Osteocyte (in vitro differentiated cells): ENCODE measurements at places on chromosomes 16 and 17. TPM values are rescaled to one million over a fixed set of nuclear protein-coding genes. Genes with fewer than 3 reads are reported as not detected.

SYT17 gene
- not detected in 2 replicates for total RNA-seq

DNA sequence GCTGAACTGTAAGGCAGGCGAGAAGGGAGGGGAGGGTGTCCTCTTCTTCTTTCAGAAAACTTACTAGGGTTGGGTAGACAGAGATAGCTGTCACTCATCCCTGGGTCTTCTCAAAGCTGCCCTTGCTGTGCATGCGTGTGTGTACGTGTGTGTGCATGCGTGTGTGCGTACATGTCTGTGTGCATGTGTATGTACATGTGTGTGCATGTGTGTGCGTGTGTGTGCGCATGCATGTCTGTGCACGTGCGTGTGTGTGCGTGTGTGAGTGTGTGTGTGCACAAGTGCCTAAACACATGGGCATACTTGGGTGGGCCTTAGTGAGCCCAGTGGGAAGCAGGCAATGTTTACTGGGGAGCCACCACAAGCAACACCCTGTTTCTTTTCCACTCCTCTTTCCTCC, 154.8 kb upstream of the TNRC6C start:
- peaks cover 54% of the 10 kb centered on the region for H3K27me3 ChIP-seq
- H3K4me3 ChIP-seq = no peak overlapping the region
- no peak for DNase-seq
- H3K27ac ChIP-seq = no peak overlapping the region
- H3K36me3 ChIP-seq = no peaks in the 10 kb centered on the region

- DNase-seq = no peak
- no peak within 1 kb of the TSS for H3K4me3 ChIP-seq
- H3K27me3 ChIP-seq = peaks cover 84% of the 10 kb centered on the region
- H3K4me1 ChIP-seq = peaks cover 20% of the 10 kb centered on the region
- H3K27ac ChIP-seq = no peak within 1 kb of the TSS
- H3K36me3 ChIP-seq = no peaks in the 10 kb centered on the region
Observed at GRCh38 chr17:48610282-48611211, at the start of gene HOXB7. Gene HOXB7, minus strand, starts transcription at chr17:48611017. Its CDS starts 99 bp downstream, at chr17:48610918.

GRCh38 chr17:4161967-4162305, 18.9 kb downstream of the CYB5D2 start:
- H3K4me3 ChIP-seq = peak overlapping the region; percentile 8
- H3K4me1 ChIP-seq = peaks cover 26% of the 10 kb centered on the region
- no peak for DNase-seq
- H3K36me3 ChIP-seq = peaks cover 24% of the 10 kb centered on the region
- H3K27me3 ChIP-seq = no peaks in the 10 kb centered on the region
- H3K27ac ChIP-seq = peak overlapping the region; percentile 97

DNA sequence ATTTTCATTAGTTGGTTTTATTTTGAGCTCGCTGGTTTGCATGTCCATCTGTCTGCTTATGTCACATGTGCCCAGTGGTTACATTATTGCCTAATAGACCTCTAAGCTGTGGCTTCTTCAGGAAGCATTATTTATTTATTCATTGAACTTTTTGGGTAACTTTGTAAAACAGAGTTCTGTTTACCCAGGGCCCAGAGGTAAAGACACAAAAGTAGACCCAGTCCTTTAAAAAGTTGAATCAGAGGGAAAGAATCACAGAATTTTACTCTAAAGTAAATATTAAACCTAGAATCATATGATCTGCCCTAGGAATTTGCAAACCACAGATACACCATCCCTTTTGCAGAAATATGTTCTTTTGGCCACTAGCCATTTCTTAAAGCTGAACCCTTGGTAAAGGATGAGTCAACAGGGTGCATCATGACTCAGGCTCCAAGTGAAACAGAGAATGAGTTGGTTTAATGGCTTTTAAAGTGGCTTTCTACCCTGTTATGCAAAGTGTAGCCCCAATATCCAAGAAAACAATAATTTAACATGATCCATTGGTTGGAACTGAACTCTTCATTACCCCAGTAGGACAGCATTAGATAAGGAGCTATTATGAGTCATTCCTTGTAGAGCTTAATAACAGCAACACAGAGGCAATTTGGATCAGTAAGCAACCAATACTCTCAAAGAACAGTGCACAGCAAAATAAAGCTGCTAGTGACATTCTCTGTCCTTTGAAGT, 236.3 kb downstream of the KCNJ2 start:
- DNase-seq = no peak
- H3K4me1 ChIP-seq = peaks cover 20% of the 10 kb centered on the region
- no peaks in the 10 kb centered on the region for H3K36me3 ChIP-seq
- no peak overlapping the region for H3K4me3 ChIP-seq

DNA sequence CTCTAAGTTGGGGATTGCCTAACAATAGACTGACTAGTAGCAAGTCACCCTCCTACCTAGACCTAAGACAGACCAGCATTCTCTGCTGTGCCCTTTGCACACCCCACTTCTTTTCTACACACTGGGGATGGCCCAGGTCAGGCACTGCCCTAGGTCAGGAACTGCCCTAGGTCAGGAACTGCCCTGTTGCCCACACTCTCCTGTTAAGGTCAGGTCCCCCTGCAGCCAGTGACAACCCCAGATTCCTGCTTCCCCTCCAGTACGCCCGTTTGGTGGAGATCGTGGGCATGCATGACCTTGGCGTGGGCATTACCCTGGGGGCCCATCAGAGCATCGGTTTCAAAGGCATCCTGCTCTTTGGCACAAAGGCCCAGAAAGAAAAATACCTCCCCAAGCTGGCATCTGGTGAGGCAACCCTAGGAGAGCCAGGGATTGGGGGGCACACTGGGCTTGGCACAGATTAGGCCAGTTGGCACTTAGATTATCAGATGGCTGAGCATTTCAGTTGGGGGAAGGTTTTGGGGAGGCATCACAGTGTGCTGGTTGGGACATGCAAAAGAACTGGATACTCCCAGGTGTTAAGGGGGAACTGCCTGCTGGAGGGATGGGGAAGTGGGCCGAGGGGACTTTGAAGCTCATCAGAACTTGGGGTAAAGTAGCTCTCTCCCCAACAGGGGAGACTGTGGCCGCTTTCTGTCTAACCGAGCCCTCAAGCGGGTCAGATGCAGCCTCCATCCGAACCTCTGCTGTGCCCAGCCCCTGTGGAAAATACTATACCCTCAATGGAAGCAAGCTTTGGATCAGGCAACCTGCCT, 1.7 kb downstream of the ACADVL start:
- H3K36me3 ChIP-seq = peaks cover 18% of the 10 kb centered on the region
- no peaks in the 10 kb centered on the region for H3K27me3 ChIP-seq
- peaks cover 51% of the 10 kb centered on the region for H3K4me1 ChIP-seq
- no peak overlapping the region for H3K4me3 ChIP-seq
- peak overlapping the region; percentile 99 for H3K27ac ChIP-seq

GRCh38 chr17:81309140-81309858, 14.2 kb upstream of the SLC38A10 start:
- peaks cover 14% of the 10 kb centered on the region for H3K4me1 ChIP-seq
- peak overlapping the region; percentile 50 for H3K27ac ChIP-seq
- H3K27me3 ChIP-seq = no peaks in the 10 kb centered on the region
- no peak overlapping the region for H3K4me3 ChIP-seq
- no peaks in the 10 kb centered on the region for H3K36me3 ChIP-seq
